Activated CD4-positive, CD25-positive, alpha-beta regulatory T cell treated with anti-CD3 and anti-CD28 coated beads, Interleukin-2, amount 50 U/mL, for 16 hours (primary cell): ENCODE measurements at places on chromosomes 13 and 19.

GRCh38 chr19:42488783-42489521 is 39.3 kb downstream of the CEACAM1 start:
- DNase-seq = no peak

DNA sequence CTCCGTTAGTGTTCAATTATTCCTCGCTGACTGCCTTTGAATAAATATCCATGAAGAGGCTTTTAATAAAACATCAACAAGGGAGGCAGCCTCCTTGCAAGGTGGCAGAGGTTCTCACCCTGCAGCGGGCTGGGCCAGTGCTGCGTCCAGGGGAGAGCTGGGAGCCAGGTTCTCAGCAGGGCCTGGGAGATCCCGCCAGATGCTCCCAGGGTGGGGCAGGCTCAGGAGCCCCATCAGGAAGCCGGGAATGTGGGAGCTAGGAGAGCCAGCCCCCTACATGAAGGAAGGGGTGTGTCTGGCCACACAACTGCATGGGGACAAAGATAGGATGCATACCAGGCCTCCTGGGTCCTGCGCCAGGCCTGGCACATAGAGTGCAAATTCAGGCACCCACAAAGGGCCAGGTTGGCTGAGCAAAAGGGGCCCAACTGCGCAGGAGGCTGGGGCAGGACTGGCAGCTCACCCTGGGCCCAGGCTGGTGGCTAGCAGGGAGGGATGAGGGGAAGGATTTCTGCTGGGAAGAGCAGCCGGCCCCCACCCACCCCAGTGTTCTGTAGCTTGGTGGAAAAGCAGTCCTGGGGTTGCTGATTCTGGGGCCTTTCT is 22.8 kb downstream of the VSTM2B start:
- no peak for DNase-seq

- no peak for DNase-seq
Observed at GRCh38 chr13:97780486-97780885, 173.0 kb upstream of the IPO5 start.

DNA sequence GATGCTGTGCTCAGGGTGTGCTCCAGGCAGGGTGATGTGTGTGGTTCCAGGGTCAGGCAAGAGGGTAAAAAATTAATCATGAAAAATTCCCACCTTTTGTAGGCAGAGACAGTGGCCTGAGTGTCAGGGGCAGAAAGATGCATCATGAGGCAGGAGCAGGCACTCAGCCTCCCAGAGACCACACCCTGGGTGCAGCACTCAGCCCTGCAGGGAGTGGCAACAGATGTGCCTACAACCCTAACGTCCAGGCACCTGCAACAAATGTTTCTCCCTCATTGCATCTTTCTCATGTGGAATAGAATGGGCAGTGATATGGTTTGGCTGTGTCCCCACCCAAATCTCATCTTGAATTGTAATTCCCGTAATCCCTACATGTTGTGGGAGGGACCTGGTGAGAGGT is 19.6 kb upstream of the CEACAM1 start:
- no peak for DNase-seq

- DNase-seq = no peak
Observed at GRCh38 chr13:46104868-46105267, at the start of gene CPB2. TSS of gene CPB2 (minus strand) at chr13:46105033. CDS start at chr13:46105009, 24 bp downstream.

DNA sequence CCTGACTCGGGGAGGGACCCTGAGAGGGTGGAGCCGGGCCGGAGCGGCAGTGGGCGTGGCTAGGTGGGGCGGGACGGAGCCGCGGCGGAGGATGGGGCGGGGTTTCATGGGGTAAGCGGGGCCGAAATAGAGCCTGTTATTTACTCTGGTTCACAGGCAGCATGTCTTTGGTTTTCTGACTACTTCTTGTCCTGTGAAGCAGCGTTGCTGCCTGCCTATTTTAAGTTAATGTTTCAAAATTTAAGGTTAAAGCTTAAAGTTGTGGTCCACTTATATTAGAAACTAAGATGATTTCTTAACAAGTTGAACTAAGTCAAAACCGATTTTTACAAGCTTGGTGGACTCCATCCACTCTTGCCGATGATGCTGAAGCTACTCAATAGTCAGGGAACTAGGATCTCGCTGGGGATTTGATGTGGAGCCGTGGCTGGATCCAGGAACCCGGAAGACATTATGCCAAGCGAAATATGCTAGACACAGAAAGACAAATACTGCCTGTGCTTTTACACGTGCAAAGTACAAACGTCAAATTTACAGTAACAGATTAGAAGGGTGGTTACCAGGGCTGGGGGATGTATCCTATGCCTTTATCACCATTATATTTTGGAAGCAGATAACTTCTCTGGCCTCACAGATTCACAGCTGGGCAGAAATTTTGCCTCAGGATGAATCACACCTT is 433 bp upstream of the ZNF616 start:
- DNase-seq = no peak

- no peak for DNase-seq
Observed at GRCh38 chr13:113168211-113168610, 9.8 kb downstream of the PROZ start.

- DNase-seq = no peak
Observed at GRCh38 chr19:35348911-35349611, 1.4 kb downstream of the FFAR1 start.

DNA sequence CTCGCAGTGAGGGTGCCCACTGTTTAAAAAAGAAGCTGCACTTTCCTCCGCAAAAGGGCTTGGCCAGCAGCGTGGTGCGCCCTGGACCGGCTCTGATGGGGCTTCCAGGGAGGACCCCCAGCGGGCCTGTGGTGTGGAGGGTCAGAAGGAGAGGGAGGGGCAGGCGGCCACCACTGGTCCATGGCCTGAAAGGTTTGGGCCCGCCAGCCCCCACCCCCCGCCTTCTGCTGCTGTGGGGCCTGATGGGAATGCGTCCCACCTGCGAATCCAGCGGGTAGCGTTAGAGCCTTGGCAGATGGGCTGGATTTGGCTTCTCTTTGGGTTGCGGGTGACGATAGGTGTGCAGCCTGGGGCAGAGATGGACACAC is 34.7 kb downstream of the TMEM255B start:
- no peak for DNase-seq

- DNase-seq = no peak
Observed at GRCh38 chr19:52963247-52963618, 552 bp upstream of the ZNF816 start.

DNA sequence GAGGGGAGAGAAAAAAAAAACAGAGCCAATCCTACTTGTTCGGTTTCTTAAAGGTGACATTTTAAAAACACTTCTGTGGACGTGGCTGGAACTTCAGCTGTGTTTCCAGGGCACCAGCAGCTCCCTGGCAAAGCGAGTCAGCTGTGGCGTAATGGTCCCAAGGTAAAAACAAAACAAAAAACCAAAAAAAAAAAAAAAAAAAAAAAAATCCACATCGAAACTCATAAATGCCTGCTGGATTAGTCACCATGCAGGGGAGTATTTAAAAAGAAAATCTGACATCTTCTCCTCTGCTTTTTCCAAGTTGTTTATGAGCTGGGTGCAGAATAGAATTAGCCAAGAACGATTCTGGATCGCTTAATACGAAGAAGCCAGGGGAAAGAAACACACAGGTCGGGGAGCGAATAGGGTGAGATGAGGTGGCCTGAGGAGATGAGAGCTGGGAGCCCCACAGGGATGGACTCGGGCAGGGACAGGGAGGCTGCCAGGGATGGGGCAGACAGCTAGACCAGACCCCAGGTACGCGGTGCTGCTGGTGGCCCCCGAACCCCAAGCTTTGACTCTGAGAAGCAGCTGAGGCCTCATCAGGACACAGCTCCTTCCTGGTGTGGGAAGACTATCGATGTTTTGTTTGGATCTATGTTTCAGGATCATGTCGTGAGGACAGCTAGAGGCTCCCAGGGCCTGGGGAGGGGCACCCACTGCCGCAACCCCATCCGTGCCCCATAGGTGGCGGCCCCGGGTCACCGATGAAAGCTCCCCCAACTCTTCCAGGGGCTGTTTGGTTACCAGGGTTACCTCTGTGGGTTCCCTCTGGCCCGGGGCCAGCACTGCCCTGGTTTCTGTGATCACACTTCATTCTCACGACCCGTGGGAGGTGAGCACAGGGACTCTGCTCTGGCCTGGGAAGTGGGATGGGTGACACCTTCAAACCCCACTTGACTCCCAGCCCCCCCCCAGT is 3.1 kb upstream of the CTXN1 start:
- DNase-seq = no peak

DNA sequence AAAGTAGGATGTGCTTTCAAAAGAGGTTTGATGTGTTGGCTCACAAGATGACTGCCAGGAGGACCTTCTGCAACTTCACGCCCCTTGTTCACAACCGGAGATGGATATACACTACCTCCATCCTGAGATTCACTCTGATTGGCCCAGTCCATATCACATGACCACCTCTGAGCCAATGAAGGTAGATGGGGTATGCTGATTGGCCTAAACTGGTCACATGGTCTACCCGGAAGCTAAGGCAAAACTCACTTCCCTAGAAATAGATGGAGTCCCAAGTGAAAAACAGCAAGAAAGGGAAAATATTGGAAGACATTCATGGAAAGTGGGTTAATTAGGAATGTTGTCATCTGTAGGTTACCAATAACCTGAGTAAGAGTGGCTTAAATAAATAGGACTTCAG is 119.7 kb upstream of the MRI1 start:
- no peak for DNase-seq

DNA sequence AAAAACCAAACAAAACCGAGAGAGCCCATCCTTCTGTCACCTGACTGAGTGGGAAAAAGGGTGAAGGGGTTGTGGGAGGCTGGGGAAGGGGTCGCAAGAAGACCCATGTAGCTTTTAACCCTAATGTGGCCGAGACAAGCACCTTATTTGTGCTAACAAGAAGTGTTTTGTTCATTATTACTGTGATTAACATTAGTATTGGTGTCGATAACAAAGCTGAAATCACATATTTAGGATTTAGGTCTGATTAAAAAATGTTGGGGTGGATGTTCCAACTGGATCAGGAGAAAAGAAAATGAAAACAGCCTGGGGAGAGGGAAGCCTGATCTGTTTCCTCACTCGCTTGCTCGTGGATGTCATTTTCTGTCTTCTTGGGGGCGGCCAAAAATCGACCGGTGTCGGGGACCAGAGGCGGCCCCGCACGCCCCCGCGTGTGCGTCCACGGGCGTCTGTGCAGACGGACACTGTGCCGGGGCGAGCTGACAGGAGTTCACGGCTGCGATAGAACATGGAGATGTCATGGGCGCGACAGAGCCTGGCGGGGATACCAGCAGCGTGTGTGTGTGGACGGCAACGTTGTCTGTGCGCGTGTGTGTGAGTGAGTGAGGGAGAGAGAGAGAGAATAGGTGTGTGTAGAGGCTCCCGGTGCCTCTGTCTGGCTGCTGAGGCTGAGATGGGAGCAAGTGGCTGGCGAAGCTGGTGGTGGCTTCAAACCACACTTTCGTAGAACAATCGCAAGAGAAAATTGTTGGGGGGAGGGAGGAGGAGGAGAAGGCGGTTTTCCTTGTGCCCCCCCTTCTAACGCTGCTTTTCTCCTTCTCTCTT is 29.1 kb downstream of the NFIX start:
- no peak for DNase-seq
